Hematopoietic multipotent progenitor cell treated with erythropoietin and hydrocortisone succinate and interleukin-3 and kit ligand, for 6 days (in vitro differentiated cells): ENCODE measurements at places on chromosomes 12 and 14.

DNA sequence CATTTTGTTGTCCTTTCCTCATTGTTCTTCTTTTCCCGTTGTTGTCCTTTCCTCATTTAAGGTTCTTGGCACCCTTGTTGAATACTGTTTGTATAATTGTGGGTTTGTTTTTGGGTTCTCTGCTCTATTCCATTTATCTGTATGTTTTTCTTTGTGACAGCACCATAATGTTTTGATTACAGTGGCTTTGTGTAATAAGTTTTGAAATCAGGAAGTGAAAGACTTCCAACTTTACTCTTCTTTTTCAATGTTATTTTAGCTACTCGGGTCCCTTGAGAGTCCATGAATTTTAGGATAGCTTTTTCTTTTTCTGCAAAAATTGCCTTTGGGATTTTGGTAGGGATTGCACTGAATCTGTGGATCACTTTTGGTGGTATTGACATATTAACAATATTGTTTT, 28.1 kb downstream of the ETNK1 start:
- DNase-seq, result no peak

GRCh38 chr12:1691123-1692007, 495 bp downstream of the ADIPOR2 start:
- DNase-seq, result peak; percentile 59

GRCh38 chr12:77940011-77940423, 109.3 kb downstream of the NAV3 start:
- no peak for DNase-seq

- no peak for DNase-seq
Observed at GRCh38 chr12:123731596-123731995, 19.4 kb downstream of the ATP6V0A2 start.

GRCh38 chr12:6135071-6135470, 10.6 kb upstream of the VWF start:
- no peak for DNase-seq

- peak; percentile 62 for DNase-seq
Observed at GRCh38 chr12:67161322-67161918, 107.7 kb upstream of the CAND1 start.

GRCh38 chr12:99915251-99916082, 69.3 kb downstream of the ANKS1B start:
- DNase-seq, result no peak

- no peak for DNase-seq
Observed at GRCh38 chr14:104393199-104393897, 186.2 kb upstream of the C14orf180 start.

- no peak for DNase-seq
Observed at GRCh38 chr14:61279082-61279481, 2.1 kb downstream of the TMEM30B start.

DNA sequence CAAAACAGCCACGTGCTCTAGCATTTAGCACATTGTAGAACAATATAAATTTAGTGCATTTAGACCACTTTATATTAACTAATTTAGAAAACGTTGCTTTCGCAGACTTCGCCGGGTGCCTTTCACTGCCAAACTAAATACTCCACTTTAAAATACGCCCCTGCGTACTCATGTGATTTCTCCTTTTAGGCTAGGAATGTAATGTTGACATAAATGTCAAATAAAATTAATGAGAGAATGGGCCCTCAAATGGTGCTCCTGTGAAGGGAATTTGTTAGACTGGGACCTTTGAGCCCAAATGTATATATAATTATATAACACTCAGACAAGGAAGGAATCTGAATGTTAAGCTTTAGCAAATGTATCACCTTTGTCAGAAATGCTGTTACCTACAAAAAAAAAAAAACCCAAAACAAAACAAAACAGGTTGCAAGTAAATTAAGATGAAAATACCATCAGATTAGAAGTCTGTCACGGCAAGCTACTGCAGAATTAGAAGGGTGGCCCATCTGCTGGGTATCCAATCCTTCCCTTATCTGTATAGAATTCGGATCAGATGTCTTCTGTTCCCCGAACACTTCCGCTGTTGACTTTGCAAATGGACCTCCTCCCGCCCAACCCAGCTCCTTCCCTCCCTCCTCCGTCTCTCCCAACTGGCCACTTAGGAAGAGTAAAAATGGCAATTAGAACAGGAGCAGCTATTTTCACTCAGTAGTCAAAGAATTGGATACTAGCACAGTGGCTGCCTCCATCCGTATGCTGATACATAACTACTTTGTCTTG, 159.3 kb upstream of the FOXN3 start:
- DNase-seq, result no peak

DNA sequence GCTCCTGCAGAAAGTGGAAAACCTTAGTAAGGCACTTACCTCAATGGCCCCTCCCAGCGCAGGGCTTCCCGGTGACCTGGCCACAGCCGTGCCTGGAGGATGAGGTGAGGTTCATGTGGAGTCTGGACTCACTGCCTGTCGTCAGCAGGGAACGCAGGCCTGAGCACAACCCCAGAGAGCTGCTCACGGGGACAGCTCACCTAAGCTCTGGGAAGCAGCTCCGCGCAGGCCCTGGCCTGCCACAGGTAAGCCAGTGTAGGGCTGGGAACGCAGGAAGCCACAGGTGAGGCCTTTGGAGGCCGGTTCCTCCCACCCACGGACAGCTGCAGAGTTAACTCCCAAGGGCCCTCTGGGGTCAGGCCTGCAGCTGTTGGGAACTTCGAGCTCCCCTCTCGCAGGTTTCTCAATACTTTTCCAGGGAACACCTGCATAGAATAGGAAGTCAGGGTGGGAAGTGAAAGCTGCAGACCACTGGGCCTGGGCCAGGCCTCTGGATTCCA, 32.7 kb downstream of the ANAPC7 start:
- no peak for DNase-seq

- DNase-seq, result no peak
Observed at GRCh38 chr14:77061630-77062257, 33.2 kb upstream of the IRF2BPL start.

GRCh38 chr12:39413836-39414771, 28.8 kb downstream of the KIF21A start:
- DNase-seq, result no peak

DNA sequence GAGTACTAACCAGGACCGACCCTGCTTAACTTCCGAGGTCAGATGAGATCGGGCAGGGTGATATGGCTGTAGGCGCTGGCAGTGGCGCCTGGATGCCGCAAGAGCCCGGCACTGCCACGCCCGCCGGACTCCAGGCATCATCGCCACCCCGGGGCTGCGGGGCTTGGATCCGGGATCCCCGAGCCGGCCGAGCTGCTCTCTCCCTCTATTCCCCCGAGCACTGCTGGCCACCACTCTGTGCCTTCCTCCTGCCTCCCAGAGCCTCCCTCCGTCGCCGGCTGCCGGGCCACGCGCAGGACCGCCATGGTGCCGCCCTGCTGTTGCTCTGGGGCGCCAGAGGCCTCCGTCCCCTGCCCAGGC, 153.2 kb upstream of the ALG10B start:
- DNase-seq, result no peak

GRCh38 chr14:22556021-22556989, 32.7 kb downstream of the DAD1 start:
- DNase-seq, result peak; percentile 97

DNA sequence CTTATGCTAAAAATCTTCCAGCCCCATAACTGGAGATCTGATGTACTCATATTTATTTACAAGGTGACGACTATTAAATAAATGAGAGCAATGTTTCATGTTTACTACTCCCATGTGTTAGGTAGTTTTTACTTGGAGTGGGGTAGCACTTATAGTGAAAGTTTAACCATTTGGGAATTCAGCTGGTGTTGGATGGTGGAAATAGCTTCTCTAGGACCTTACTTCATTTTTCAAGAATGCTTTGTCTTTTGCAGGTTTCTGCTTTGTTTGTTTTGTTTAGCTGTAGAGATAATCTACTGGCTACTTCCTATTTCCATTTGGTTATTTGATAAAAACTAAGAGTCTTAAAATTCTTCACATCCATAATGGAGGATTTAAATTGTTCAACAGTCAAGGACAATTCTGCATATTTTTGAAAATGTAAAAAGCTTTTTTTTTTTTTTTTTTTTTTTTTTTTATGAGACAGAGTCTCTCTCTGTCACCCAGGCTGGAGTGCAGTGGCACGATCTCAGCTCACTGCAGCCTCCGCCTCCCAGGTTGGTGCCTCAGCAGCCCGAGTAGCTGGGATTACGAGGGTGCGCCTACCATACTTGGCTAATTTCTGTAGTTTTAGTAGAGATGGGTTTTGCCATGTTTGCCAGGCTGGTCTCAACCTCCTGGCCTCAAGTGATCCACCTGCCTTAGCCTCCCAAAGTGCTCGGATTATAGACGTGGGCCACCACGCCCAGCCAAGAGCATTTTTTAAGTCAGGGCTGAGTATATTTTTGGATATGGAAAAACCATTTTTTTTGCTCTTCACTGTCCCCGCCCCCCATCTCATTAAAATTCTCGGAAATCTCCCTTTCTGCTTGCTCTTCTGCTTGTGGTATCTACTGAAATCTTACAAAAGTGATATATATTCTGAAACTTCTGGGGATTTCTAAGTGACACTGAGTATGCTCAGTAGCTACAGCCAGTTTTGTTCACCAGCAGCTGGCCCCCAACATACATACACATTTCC, 1.4 kb upstream of the ABCD2 start:
- DNase-seq, result no peak

GRCh38 chr14:57847706-57848105, 18.2 kb downstream of the SLC35F4 start:
- no peak for DNase-seq
